ENCODE measurements at places on chromosomes 2 and 18.
A peak's percentile ranks its signal among the peaks of the same experiment; 100 is the strongest.

GRCh38 chr2:26946841-26947784 is 23.3 kb upstream of the MAPRE3 start:
- peak; percentile 37 for DNase-seq

DNA sequence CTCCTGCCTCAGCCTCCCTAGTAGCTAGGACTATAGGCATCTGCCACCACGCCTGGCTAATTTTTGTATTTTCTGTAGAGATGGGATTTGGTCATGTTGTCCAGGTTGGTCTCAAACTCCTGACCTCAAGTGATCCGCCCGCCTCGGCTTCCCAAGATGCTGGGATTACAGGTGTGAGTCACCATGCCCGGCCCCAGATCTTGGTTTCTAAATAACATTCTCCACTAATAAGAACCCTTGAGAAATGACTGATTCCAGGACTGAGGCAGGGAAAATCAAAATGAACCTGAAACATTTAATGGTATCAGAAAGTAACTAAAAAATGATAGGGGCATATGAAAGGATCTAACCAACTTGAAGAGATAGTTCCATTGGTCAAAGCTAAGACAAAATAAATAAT is 34.0 kb downstream of the BMPR2 start:
- DNase-seq = no peak

DNA sequence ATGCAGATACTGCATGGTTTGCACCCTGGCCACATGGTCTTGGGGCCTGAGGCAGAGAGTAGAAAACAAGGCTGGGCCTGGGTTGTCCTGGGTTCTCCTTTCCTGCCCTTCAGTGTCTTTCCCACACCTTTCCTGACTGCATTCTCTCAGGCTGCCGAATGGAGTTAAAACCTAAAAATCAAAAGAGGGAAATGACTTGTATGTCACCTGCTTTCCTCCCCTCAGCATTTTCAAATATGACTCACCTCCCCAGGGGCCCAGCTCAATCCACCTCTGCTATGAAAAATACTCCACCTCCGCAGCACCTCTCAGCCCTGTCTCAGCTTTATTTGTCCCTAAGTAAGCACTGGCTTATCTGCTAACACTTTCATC is 457.8 kb upstream of the MEX3C start:
- no peak for DNase-seq

DNA sequence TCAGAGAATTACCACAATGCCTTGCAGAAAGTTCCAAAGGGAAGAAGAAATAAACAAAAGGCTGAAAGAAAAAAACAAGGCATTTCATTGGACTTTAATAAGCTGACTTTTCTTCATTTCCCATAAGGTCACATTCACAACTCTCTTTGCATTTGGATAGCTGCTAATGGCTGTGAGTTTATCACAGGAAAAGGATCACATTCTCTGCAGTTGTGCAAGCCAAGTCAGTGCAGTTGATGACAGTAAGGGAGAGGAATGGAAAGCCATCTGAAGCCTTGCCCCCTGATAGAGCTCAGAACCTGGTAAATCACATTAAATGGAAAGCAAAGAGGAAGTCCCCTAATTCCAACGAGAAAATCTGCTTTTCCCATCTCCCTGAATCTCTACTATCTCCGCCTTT is 950.6 kb downstream of the CNTNAP5 start:
- no peak for DNase-seq

- no peak for DNase-seq
These were observed 83.2 kb upstream of the SPATS2L start for GRCh38 chr2:200223205-200223784.
